ENCODE measurements at places on chromosomes 1 and 21. TPM values are rescaled to one million over a fixed set of nuclear protein-coding genes. Genes with fewer than 3 reads are reported as not detected.

The KMO gene
- total RNA-seq: 1.2 TPM

The CRYAA gene
- not detected for total RNA-seq

The SPRR2E gene
- total RNA-seq: not detected

The CELSR2 gene
- total RNA-seq: 3.8 TPM

The SLC35F3 gene
- total RNA-seq: 3.8 TPM

The LCE3E gene
- total RNA-seq: not detected

The CD1D gene
- not detected for total RNA-seq

The LRRC53 gene
- not detected for total RNA-seq

The HAPLN2 gene
- total RNA-seq: not detected

The TMEM52 gene
- total RNA-seq: 0.36 TPM

The DNM3 gene
- total RNA-seq: 0.51 TPM

The OPN3 gene
- total RNA-seq: 55.1 TPM

The KTI12 gene
- 18.3 TPM for total RNA-seq

The CD84 gene
- not detected for total RNA-seq

The FAM110D gene
- total RNA-seq: 0.01 TPM

The METTL18 gene
- total RNA-seq: 5.0 TPM

The DNASE2B gene
- total RNA-seq: not detected

The ABCG1 gene
- total RNA-seq: 2.0 TPM

The DPH2 gene
- 44.1 TPM for total RNA-seq

The FCER1A gene
- total RNA-seq: not detected

The PLA2G4A gene
- 12.5 TPM for total RNA-seq

The IL20 gene
- not detected for total RNA-seq

The OR2C3 gene
- not detected for total RNA-seq

The FMO4 gene
- total RNA-seq: 0.86 TPM

The TMPRSS2 gene
- total RNA-seq: 0.02 TPM

The TTC34 gene
- 0.03 TPM for total RNA-seq

The DMBX1 gene
- 0.76 TPM for total RNA-seq

The AHCYL1 gene
- total RNA-seq: 51.4 TPM

The FCER1G gene
- total RNA-seq: not detected

The OPRD1 gene
- 0.06 TPM for total RNA-seq

The ASTN1 gene
- not detected for total RNA-seq

The ATP6V1G3 gene
- total RNA-seq: not detected

The FCRLB gene
- total RNA-seq: 1.7 TPM

The KRTAP7-1 gene
- total RNA-seq: not detected

The SPRR2D gene
- total RNA-seq: not detected

The HTR6 gene
- total RNA-seq: 0.14 TPM

The CNR2 gene
- total RNA-seq: not detected

The RCAN3 gene
- total RNA-seq: 12.8 TPM

The NEGR1 gene
- not detected for total RNA-seq

The LGR6 gene
- total RNA-seq: 0.41 TPM

The PRRX1 gene
- total RNA-seq: not detected

The S100A10 gene
- total RNA-seq: 2,045 TPM

Data from A549 treated with CpdA at 1 μM for 4 hours (cell line).